ENCODE measurements at places on chromosomes 12 and 14.
A peak's percentile ranks its signal among the peaks of the same experiment; 100 is the strongest.

GRCh38 chr12:6754411-6754810 is 1.5 kb upstream of the MLF2 start:
- no peak for DNase-seq

DNA sequence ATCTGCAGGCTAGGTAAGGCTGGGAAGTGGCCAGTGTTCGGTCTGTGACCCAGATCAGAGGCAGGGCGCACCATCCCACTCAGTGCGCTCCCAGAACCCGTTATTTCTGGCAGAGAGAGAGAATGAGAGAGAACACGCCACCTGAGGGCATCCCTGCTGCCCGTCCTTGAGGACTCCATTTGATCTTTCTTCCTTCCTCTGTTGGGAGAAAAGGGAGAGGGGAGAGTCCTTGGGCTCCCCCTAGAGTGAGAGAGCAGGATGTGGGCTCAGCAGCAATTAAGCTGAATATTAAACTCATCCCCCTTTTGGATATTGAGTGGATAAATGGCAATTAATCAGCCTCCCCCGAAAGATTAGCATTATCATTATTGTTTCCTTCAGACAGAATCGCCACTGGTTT is 70.6 kb downstream of the IFT43 start:
- peak; percentile 4 for DNase-seq

GRCh38 chr14:95547626-95548327 is 12.9 kb downstream of the GLRX5 start:
- peak; percentile 11 for DNase-seq

DNA sequence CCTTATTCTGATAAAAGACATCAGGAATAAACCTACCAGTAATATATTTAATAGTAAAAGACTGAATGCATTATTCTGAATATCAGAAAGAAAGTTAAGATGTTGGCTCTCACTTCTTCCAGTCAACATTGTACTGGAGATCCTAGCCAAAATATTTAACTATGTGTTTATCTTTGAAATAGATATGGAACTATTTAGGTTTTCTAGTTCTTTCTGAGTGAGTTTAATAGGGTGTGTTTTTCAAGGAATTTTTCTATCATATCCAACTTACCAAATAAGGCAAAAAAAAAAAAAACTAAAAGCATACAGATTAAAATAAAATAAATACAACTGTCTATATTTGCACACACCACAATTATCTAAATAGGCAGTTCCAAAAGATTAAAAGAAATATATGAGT is 478.9 kb upstream of the LMO3 start:
- no peak for DNase-seq

- no peak for DNase-seq
Measured at GRCh38 chr12:87198181-87198580, 831.0 kb downstream of the C12orf50 start.

- DNase-seq: peak; percentile 31
Measured at GRCh38 chr12:115294453-115295133, 610.6 kb upstream of the TBX3 start.

DNA sequence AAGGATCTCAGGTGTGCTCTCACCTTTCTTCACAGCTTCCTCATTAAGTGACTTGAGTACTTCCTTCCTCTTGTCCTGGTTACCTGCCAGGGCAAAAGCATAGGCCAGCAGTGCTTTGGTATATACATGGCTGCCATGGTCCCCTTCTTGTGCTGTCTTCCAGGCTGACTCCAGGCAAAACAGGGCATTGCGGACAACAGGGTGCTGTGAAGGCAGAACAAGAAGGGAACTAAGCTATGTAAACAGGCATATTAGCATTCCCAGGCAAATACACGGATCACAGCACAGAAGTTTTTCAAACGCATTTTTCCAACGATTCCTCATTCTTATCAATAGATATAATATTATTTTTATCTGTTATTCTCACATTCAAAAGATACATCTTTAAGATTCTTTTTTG is 39.0 kb downstream of the A2M start:
- DNase-seq: no peak

- DNase-seq: no peak
Measured at GRCh38 chr12:114408886-114409851, 3.2 kb upstream of the TBX5 start.

- DNase-seq: peak; percentile 38
Measured at GRCh38 chr12:8860165-8860961, 37.9 kb downstream of the A2ML1 start.

- DNase-seq: no peak
Measured at GRCh38 chr14:64556526-64556925, 6.8 kb downstream of the PPP1R36 start.

- DNase-seq: no peak
Measured at GRCh38 chr14:83611906-83612390, 1918.0 kb upstream of the FLRT2 start.
